Hematopoietic multipotent progenitor cell treated with erythropoietin and hydrocortisone succinate and interleukin-3 and kit ligand, for 4 days (in vitro differentiated cells): ENCODE measurements at places on chromosomes 13 and 19.

DNA sequence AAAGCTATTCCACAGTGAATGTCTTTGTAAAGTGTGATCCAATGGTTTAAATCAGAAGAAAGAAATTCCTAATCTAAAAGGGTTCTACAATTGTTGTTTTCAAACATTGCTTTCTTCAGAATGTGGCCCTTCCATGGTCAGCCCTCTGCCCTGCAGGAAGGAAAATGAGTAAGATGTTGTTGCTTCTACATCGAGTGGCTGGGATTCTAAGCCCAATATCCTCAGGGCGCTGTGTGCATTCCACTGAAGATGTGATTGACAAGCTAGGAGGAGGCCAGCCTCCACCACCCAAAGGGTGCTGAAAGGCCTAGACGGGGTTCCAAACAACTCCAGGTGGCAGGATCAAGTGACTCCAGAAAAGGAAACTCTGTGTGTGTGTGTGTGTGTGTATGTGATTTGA is 316.9 kb upstream of the TSHZ3 start:
- no peak for DNase-seq

- no peak for DNase-seq
Measured at GRCh38 chr13:32445461-32445860, 17.5 kb upstream of the N4BP2L1 start.

DNA sequence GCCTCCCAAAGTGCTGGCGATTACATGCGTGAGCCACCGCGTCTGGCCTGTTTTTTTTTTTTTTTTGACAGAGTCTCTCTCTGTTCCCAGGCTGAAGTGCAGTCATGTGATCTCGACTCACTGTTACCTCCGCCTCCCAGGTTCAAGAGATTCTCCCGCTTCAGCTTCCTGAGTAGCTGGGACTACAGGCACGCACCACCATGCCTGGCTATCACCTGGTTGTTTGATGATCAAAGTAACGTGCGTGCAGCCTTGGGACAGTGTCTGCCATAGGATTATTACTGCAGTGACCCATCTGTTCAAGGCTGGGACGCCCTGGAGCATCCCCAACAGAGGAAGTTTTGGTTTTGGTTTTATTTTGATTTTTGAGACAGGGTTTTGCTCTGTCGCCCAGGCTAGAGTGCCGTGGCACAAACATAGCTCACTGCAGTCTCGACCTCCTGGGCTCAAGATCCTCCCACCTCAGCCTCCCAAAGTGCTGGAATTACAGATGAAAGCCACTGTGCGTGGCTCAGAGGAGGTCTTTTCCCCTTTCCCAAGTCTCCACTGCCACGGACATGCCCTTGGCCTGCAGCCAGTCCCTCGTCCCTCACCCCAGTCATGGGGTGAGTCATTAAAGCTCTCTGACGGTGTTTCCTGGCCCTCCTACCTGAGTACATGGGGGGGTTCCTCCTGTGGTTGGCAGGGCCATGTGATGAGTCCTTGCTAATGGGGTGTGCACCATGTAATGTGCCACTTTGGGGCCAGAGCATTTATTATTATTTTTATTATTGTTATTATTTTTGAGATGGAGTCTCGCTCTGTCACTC is 65.6 kb downstream of the IER2 start:
- DNase-seq: no peak

- DNase-seq: peak; percentile 86
Measured at GRCh38 chr19:47447470-47448359, 24.0 kb downstream of the SLC8A2 start.

- DNase-seq: no peak
Measured at GRCh38 chr13:41455725-41456419, 1.5 kb upstream of the RGCC start.

DNA sequence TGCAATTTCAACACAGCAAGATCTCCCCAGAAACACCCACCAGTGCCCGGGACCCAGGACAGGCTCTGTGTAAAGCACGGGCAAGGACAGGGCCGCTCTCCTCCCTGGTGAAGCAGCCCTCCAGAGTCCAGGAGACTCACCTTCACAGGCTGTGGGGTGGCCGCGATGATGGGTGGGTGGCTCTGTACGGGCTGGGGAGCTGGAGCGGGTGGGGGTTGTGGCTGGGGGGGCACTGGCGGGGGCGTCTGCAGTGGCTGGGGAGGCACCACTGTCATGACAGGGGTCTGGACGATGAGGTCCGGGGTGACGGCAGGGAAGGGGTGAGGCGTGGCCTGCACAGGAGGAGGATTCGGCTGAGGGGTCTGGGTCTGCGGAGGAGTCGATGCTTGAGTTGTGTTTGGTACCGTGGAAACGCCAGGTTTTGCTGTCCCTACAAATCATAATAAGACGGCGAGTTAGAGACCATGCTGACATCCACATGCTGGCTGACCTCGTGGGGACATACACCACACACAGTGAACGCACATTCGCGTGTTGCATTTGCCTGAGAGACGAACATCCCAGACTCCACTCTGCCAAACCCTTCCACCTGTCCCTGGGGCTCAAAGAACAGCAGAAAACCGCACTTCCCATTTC is 33.1 kb upstream of the EPHX3 start:
- DNase-seq: no peak

DNA sequence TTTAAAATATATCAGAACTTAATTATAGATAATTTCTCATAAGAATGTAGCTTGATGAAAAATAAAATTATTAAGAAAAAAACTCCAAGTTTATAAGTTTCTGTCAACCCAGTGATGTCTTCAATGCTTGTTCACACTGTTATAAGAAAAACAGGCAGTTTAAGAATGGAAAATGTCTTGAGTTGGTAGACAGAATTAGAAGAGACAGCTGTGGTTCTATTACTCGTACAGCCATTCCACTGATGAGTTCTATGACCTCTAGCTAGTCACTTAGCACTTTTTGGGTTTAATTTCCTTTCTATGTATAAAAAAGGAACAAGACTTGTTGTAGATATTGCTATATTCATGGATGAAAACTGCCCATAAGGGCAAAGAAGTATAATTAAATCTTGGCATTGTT is 1013.1 kb upstream of the ATXN8OS start:
- no peak for DNase-seq

DNA sequence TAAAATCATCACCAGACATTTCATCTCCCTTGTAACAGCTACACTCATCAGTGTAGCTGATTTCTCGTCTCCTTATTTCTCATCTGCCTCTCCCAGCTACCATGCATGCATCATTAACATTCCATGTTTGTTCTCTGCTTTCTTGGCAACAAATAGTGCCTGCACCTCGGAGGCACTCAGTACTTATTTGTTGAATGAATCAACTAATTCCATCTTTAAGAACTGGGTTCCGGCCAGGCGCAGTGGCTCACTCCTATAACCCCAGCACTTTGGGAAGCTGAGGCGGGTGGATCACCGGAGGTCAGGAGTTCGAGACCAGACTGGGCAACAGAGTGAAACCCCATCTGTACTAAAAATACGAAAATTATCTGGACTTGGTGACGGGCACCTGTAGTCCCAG is 63.9 kb upstream of the GTF3A start:
- no peak for DNase-seq
